ENCODE measurements at places on chromosomes 13 and 19. TPM values are rescaled to one million over a fixed set of nuclear protein-coding genes. Genes with fewer than 3 reads are reported as not detected.

GRCh38 chr13:35835989-35836388, 295.2 kb downstream of the DCLK1 start:
- DNase-seq, result no peak
- H3K36me3 ChIP-seq, result no peaks in the 10 kb centered on the region
- H3K4me1 ChIP-seq, result no peaks in the 10 kb centered on the region
- no peaks in the 10 kb centered on the region for H3K27me3 ChIP-seq
- no peak overlapping the region for H3K4me3 ChIP-seq
- no peak overlapping the region for H3K27ac ChIP-seq

IFNL1 gene
- not detected for total RNA-seq

TMEM59L gene
- not detected for total RNA-seq

GRCh38 chr19:42284591-42285341, 15.7 kb downstream of the CIC start:
- peak overlapping the region; percentile 71 for H3K4me3 ChIP-seq
- H3K27me3 ChIP-seq, result no peaks in the 10 kb centered on the region
- H3K4me1 ChIP-seq, result peaks cover 36% of the 10 kb centered on the region

TMEM150B gene
- 10.3 TPM for total RNA-seq

TTC9B gene
- not detected for total RNA-seq

DNA sequence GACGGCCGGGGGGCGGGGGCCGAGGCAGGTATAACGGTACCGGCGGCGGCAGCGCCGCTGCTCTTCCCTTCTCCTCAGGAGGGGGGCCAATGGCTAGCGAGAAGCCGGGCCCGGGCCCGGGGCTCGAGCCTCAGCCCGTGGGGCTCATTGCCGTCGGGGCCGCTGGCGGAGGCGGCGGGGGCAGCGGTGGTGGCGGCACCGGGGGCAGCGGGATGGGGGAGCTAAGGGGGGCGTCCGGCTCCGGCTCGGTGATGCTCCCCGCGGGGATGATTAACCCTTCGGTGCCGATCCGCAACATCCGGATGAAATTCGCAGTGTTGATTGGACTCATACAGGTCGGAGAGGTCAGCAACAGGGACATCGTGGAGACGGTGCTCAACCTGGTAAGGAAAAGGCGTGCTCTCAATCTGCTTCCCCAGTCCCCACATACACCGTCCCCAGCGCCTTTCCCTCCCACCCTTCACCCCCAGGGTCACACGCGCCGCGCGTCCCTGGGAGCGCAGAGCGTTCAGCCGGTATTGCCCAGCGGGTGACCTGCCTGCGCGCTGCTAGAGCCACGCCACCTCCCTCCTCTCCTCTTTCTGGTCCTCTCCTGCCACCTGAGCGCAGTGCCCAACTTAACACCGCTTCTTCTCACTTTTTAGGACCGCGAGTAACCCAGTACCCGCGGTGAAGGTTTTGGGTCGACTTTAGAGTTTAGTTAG, 814 bp downstream of the NBEA start:
- H3K36me3 ChIP-seq, result no peaks in the 10 kb centered on the region
- H3K4me1 ChIP-seq, result no peaks in the 10 kb centered on the region
- no peaks in the 10 kb centered on the region for H3K27me3 ChIP-seq
- H3K27ac ChIP-seq, result peak overlapping the region; percentile 55

DNA sequence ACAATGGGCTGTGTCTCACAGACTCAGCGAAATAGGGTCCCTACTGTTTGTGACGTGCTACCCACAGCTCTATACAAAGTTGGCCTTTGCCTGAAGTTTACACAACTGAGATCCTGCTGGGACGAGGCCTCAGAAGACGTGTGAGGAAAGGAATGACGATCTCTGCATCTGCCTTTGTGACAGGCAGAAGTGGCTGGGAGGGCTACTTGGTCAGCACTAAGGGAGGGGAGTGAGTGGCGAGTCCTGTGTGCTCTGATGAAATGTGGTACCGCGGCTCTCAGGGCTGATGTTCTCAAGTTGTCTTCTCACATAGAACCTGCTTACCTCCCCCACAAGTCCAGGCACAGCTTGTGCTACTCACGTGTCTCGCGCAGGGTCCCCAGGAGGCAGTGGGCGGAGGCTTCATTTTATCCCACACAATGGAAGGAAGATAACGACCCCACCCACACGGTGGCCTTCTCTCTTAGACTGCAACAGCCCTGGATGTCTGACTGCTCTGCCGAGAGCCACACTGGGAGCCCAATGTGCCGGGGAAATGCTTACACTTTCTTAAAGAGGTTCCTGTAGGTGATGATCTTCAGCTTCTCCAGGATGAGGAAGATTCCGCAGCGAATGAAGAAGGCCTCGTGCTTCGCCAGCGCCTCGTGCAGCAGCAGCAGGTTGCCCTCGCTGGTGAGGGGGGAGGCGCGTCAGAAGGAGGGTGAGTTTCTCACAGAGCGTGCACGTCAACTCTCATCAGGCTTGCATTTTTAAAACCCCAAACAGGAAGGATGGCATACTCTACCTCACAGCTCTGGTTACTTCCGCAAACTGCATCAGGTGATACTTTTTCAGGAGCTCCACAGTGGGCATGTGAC, 21.2 kb downstream of the PROZ start:
- H3K4me3 ChIP-seq, result no peak overlapping the region
- H3K27ac ChIP-seq, result no peak overlapping the region
- H3K36me3 ChIP-seq, result peaks cover 16% of the 10 kb centered on the region
- no peak for DNase-seq
- H3K27me3 ChIP-seq, result no peaks in the 10 kb centered on the region

DNA sequence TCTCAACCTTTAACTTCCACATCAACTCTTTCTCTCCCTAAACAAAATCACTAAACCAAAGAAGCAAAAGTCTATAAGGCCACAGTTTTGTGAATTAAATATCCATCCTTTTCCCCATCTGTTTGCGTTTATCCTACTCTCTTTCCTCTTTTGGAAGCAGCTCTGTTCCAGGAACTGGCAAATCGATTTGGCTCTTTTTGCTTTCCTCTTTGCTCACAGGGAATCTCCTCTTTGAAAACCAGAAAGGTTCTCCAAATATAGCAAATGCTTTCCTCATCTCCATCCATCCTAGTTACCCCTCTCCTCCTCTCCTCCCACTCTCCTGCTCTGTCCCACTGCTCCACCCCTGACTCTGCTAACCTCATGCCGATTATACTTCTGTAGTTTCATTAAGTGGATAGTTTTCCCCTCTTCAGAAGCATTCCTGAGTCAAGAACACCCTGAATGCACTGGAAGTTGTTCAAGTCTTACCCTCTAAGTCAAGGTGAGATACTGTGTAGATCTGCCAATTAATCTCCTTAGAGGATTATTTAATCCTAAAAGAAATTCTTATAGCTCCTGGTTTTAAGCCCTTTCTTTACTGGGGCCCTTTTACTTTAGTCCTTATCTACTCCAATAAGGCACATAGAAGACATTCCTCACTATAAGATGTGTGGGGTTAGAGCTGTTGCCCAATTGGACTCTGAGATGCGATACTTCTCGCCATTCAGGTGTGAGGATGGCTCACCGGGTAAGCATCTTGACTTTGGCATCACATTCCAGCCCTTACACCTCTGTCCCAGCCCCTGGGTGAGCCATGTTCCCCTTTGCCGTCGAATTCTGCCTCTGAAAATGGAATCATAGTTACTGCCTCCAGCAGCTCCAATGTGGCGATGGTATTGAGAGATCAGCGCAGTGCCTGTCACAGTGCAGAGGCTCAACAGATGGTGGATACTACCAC, 67.6 kb downstream of the COL4A2 start:
- H3K36me3 ChIP-seq, result no peaks in the 10 kb centered on the region
- H3K4me1 ChIP-seq, result no peaks in the 10 kb centered on the region
- no peak overlapping the region for H3K4me3 ChIP-seq
- no peak overlapping the region for H3K27ac ChIP-seq
- no peaks in the 10 kb centered on the region for H3K27me3 ChIP-seq

LHB gene
- not detected for total RNA-seq

DNA sequence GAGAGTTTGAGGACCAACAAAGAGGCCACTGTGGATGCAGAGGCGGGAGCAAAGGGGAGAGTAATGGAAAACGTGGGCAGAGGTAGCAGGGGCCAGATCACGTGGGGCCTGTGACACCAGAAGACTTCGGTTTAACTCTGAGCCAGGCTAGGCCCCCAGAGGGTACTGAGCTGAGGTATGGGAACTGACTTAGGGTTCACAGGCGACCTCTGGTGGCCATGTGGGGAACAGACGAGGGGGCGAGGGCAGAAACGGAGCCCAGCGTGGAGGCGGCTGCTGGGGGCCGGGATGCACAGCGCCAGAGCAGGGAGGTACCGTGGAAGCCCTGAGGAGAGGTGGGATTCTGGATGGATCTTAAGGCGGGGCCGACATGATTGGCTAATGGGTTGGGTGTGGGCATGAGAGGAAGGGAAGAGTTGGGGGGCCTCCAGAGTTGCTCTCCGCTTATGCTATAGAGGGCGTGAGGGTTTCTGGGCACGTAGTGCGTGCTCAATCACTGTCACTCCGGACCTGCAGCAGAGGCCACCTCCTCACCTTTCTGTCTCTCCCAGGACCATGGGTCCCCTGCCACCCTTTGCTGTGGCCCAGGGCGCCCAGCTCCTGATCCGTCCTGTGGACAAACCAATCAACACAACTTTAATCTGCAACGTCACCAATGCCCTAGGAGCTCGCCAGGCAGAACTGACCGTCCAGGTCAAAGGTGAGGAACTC, 13.7 kb downstream of the PVR start:
- peak; percentile 59 for DNase-seq
- H3K4me1 ChIP-seq, result no peaks in the 10 kb centered on the region
- no peaks in the 10 kb centered on the region for H3K36me3 ChIP-seq
- no peaks in the 10 kb centered on the region for H3K27me3 ChIP-seq
- no peak overlapping the region for H3K27ac ChIP-seq

GRCh38 chr13:34361560-34361959, 543.6 kb downstream of the RFC3 start:
- no peaks in the 10 kb centered on the region for H3K4me1 ChIP-seq
- no peaks in the 10 kb centered on the region for H3K27me3 ChIP-seq
- no peaks in the 10 kb centered on the region for H3K36me3 ChIP-seq

SLC1A6 gene
- not detected for total RNA-seq

- no peaks in the 10 kb centered on the region for H3K36me3 ChIP-seq
- no peaks in the 10 kb centered on the region for H3K4me1 ChIP-seq
- no peaks in the 10 kb centered on the region for H3K27me3 ChIP-seq
Measured at GRCh38 chr13:113040031-113040430, 65.6 kb upstream of the F7 start.

DNA sequence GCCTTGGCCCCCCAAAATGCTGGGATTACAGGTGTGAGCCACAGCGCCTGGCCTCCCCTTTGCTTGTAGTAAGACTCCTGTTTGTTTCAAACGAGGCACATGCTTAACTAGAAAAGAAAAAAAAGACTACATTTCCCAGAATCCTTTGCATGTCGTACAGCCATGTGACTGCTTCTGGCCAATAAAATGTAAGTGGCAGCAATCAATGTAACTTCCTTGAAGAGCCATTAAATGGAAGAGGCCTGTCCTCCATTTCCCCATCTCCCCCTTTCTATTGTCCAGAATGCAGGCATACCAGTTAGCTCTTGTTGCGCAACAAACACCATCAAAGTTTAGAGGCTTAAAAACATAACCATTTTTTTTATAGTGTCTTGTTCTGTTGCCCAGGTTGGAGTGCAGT, 10.4 kb upstream of the GPR32 start:
- DNase-seq, result no peak
- no peaks in the 10 kb centered on the region for H3K36me3 ChIP-seq
- H3K27ac ChIP-seq, result no peak overlapping the region
- no peak overlapping the region for H3K4me3 ChIP-seq
- H3K4me1 ChIP-seq, result no peaks in the 10 kb centered on the region
- no peaks in the 10 kb centered on the region for H3K27me3 ChIP-seq

SSC5D gene
- total RNA-seq, result 0.35 TPM

DNA sequence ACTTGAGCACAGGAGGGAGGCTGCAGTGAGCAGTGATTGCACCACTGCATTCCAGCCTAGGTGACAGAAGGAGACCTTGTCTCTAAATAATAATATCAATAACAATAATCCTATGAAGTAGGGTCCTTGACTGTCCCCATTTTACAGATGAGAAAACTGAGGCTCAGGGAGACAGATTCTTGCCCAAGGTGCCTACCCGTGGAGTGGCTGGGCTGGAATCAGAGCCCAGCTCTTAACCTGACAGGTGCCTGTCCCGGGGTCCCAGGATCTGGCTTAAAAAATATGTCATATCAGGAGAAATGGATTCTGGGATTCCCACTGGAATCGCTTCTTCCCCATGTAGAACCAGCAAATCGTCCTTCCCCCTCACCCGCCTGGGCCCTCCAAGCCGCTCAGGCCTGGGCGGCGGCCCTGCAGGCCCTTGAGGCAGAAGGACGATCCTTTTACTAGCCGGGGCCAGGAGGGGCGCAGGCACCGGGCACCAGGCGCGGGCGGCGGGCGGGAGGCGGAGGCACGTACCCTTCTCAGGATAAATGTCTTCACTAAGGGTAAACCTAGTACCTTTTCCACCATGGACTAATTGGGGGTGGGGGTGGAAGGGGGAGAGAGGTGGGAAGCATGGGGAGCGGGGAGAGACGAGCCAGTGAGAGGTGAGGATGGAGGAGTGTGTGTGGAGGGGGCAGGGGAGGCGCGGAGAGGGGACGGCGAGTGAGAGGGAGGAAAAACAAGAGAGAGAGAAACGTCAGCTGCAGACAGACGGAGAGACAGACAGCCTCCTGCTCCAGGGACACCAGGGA, 60.6 kb downstream of the COLGALT1 start:
- no peaks in the 10 kb centered on the region for H3K27me3 ChIP-seq
- H3K27ac ChIP-seq, result no peak overlapping the region
- no peak overlapping the region for H3K4me3 ChIP-seq
- peaks cover 5% of the 10 kb centered on the region for H3K4me1 ChIP-seq

DNA sequence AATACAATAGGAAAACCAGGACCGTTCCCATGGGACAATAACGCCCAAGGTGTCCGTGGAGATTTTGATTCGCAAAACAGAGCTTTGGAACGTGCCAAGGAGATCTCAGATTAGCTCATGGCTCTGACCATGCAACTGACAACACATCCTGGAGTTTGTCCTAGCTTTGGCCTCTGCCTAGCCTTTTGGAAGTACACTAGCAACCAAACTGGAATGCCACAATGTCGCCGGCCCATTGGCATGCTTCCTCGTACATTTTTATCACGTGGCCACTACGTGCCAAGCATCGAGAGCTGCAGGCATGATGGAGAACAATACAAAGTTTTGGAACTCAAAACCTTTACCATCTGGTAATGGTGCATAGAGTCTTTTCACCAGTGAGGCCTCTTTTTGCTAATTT, 256.5 kb downstream of the DCLK1 start:
- H3K27me3 ChIP-seq, result no peaks in the 10 kb centered on the region
- no peaks in the 10 kb centered on the region for H3K36me3 ChIP-seq
- no peak overlapping the region for H3K27ac ChIP-seq
- no peak overlapping the region for H3K4me3 ChIP-seq

- no peak overlapping the region for H3K4me3 ChIP-seq
- no peaks in the 10 kb centered on the region for H3K27me3 ChIP-seq
- H3K36me3 ChIP-seq, result no peaks in the 10 kb centered on the region
- DNase-seq, result no peak
Measured at GRCh38 chr19:5184930-5185329, 155.7 kb downstream of the PTPRS start.

GRCh38 chr13:87123987-87124784, 547.0 kb upstream of the SLITRK5 start:
- DNase-seq, result no peak
- no peaks in the 10 kb centered on the region for H3K36me3 ChIP-seq
- H3K27me3 ChIP-seq, result no peaks in the 10 kb centered on the region
- no peaks in the 10 kb centered on the region for H3K4me1 ChIP-seq
- H3K4me3 ChIP-seq, result no peak overlapping the region

- H3K4me1 ChIP-seq, result peaks cover 14% of the 10 kb centered on the region
- DNase-seq, result no peak
- H3K36me3 ChIP-seq, result no peaks in the 10 kb centered on the region
- peak overlapping the region; percentile 88 for H3K4me3 ChIP-seq
Measured at GRCh38 chr13:94548382-94548781, 47.6 kb downstream of the TGDS start.

- no peak overlapping the region for H3K4me3 ChIP-seq
- peaks cover 11% of the 10 kb centered on the region for H3K4me1 ChIP-seq
- H3K27me3 ChIP-seq, result no peaks in the 10 kb centered on the region
- no peak overlapping the region for H3K27ac ChIP-seq
- peaks cover 62% of the 10 kb centered on the region for H3K36me3 ChIP-seq
- DNase-seq, result no peak
Measured at GRCh38 chr19:49646586-49646985, 4.6 kb downstream of the SCAF1 start.

APOC4 gene
- not detected for total RNA-seq

Data from naive thymus-derived CD4-positive, alpha-beta T cell (primary cell).